ENCODE measurements at places on chromosomes 7 and 10.

- no peak for DNase-seq
Observed at GRCh38 chr7:47180516-47180826, 401.4 kb downstream of the TNS3 start.

DNA sequence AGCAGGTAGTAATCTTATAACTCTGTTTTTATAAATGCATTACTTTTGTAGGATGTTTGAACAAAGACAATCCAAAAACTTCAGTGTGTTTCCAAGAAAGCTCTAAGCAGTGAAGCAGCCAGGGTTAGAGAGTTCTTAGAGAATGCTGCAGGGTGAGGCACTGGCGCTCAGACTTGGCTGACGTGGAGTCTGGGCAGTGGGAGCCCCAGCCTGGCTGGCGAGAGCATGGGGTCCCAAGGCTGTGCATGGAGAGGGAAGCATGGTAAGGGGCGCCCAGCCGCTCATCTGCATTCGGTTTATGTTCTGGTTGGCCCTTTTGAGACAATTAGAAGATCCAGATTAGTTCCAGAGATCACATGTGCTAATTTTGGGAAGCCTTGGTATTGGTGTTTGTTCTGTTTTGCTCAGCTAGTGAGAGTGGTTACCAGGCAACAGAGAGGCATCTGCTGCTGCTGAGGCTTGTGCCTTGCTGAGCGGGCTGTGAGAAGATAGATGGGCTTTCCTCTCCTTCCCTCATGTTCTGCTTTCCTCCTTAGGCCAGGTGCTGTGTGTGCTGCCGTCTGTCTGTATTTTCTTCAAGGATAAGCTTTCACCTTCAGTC lies 10.3 kb downstream of the SUN1 start:
- DNase-seq: no peak

- DNase-seq: no peak
Observed at GRCh38 chr7:49563693-49564378, 209.6 kb upstream of the VWC2 start.

- DNase-seq: no peak
Observed at GRCh38 chr7:46230990-46231305, 309.9 kb upstream of the IGFBP3 start.

DNA sequence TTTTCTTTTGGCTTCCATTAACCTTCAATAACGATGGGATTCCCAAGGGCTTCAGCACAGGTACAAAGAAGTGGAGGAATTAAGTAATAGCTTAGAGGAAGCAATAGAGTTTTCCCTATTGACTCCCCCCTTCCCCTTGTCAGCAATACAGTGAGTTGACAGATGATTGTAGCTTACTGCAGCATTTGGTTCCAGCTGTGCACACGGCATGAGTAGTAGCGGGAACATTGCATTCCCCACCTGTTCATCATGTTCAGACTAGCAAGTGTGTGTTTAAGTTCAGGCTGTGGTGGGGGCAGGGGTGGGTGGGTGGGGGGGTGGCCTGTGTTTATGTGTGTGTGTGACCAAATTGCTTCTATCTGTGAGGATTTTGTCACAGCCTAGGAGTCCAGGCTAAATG lies 4.6 kb upstream of the ADRA2A start:
- no peak for DNase-seq

GRCh38 chr10:104376784-104377300 lies 23.2 kb downstream of the CFAP58 start:
- DNase-seq: no peak

GRCh38 chr7:151890355-151891004 lies 13.6 kb upstream of the PRKAG2 start:
- no peak for DNase-seq

DNA sequence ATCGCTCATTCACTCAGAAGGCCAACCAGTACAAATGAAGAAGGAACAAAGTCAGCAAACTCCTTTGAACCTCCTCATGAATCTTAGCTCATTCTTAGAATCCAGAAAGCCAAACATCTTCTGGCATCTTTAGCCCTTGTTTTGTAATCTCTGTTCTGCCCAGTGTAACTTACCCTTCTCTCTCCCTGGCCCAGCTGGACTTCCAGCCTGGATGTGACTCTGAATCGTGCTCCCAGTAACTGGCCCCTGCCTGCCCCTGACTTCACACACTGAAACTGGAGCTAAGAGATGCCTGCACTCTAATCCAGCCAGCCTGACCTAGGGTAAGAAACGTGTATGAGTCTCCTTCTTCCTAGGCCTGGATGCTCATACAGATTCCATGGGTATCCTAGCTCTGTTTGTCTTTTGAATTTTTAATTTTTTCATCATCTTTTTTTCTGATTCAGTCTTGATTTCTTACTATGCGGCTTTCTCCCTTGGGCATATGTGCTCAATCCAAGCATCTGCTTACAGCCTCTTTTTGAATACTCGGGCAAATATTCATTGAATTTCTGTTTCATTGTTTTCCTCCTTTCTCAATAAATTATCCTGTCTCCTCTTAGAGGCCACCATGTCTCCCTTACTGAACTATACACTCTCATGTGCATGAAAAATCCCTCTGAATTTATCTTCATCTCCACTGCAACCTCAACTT lies 845.6 kb upstream of the AUTS2 start:
- DNase-seq: no peak

DNA sequence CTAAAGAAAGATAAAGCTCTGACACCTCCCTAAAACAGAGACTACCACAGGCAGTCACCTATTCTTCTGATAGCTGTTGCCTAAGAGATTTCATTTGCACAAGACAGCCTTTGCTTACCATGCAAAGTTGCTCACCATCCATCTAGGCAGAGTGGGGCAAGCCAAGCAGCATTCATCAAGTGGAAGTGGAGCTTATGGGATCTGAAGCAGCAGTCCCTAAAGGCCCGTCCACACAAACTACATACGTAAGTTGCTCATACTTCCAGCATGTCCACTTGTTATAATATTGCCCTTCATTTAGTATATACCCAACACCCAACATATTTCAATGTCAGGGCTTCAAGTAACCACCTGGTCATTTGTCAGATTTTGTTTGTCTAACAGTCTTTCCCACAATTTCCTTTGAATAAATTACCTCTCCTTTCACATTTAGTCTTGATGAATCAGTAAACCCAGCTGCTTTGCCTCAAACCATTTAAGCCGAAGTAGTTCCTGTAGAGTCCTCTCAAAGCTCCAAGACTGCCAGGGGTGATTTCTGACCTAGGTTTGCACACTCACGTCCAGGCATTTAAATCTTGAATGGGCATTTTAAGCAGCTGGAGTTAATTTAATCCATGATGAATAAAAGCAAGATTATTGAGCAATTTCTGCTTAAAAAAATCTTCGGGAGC lies 67.9 kb downstream of the ATAD1 start:
- no peak for DNase-seq

- no peak for DNase-seq
Observed at GRCh38 chr7:13151978-13152377, 464.5 kb downstream of the ARL4A start.

DNA sequence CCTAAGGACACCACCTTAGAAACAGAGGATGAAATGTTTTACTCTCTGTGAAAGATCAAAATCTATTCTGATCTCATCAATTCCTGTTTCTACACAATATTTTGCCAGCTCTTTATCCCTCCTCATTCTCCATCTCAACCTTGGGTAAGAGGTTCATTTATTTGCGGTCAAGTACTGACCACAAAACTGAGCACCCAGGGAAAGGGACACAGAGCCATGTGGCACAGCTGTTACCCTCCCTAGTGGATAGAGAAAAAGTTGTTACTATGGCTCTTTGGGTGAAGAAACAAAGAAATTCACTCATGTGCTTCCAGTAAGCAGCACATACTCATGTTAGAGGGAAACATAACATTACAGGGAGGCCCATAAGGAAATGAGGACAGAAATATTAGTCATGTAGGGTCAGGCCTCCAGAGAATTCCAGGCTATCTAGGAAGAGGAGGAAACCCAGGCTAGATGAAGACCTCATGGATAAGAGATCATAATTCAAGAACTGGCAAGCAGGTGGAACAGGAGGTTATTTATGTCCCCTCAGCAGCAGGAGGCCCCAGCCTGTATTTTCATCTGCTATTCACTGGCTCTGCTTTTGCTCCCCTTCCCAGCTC lies 114.5 kb downstream of the ATE1 start:
- no peak for DNase-seq

All from activated CD4-positive, alpha-beta T cell treated with anti-CD3 and anti-CD28 coated beads for 36 hours (primary cell).